ENCODE measurements at places on chromosomes 3 and 15. TPM values are rescaled to one million over a fixed set of nuclear protein-coding genes. Genes with fewer than 3 reads are reported as not detected.

WNT5A gene
- 4.4 TPM for total RNA-seq

RARRES1 gene
- total RNA-seq, result 166 TPM

CATSPER2 gene
- 0.37 TPM for total RNA-seq

COLQ gene
- total RNA-seq, result 0.46 TPM

TTLL13 gene
- 0.14 TPM for total RNA-seq

CCDC80 gene
- total RNA-seq, result 1,612 TPM

TM4SF18 gene
- total RNA-seq, result 0.92 TPM

LRTM1 gene
- not detected for total RNA-seq

SCN11A gene
- under 0.01 TPM for total RNA-seq

AMT gene
- 0.71 TPM for total RNA-seq

ZNF860 gene
- total RNA-seq, result 0.28 TPM

AP3B2 gene
- total RNA-seq, result 0.43 TPM

RNF111 gene
- 12.1 TPM for total RNA-seq

CP gene
- 1.1 TPM for total RNA-seq

ZNF80 gene
- total RNA-seq, result not detected

RBPMS2 gene
- not detected for total RNA-seq

LSG1 gene
- total RNA-seq, result 36.1 TPM

CPNE9 gene
- not detected for total RNA-seq

CILP gene
- 0.28 TPM for total RNA-seq

TM4SF4 gene
- total RNA-seq, result not detected

FBXO40 gene
- not detected for total RNA-seq

C2CD4A gene
- not detected for total RNA-seq

SI gene
- not detected for total RNA-seq

TBCCD1 gene
- 13.6 TPM for total RNA-seq

CCR2 gene
- total RNA-seq, result not detected

LARP6 gene
- 42.6 TPM for total RNA-seq

Measured in smooth muscle cell of bladder (primary cell).